ENCODE measurements at places on chromosomes 5 and 9. TPM values are rescaled to one million over a fixed set of nuclear protein-coding genes. Genes with fewer than 3 reads are reported as not detected.

FOXD4L5 gene
- polyA plus RNA-seq, result 0.35 TPM

ENTREP1 gene
- 3.1 TPM for polyA plus RNA-seq

QSOX2 gene
- 19.2 TPM for polyA plus RNA-seq

TMEM252 gene
- 10.1 TPM for polyA plus RNA-seq

SOX30 gene
- polyA plus RNA-seq, result 0.58 TPM
